ENCODE measurements at places on chromosomes 12 and 14.

DNA sequence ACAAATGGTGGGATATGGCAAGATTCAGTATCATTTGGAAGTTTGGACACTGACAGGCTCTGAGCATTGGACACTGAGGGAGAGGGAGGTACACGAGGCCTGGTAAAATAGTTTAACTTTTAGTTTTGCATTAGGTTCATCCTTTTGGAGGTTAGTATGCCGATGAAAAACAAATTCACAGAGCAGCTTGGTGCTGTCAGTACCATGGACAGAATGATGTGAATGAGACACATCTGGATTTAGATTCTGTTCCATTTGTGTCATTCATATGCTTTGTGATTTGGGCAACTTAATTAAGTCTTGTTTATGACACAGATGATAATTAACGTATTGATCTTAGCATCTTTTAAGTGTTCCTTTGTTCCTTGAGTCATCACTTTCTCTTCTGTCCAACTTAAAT lies 33.7 kb downstream of the GPHN start:
- no peak for DNase-seq

GRCh38 chr12:57341275-57341990 lies 89.4 kb downstream of the R3HDM2 start:
- DNase-seq: no peak

DNA sequence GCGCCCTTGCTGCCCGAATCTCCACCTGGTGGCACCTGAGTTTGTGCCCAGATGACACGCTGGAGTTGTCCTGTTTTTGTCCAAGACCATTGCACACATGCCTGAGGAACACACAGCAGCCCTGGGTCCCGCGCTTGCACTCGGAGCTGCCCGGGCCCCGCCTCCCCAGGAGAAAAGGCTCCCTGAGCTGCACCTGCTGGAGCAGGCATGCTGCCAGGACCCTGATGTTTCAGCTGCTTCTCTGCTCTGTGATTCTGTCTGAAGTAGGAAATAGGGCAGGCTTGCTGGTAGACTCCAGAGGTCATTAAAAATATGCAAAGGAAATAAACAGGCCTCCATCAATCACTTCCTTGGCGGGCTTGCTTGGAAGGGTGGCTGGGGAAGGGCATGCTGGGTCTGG lies 271.6 kb downstream of the CACNA1C start:
- no peak for DNase-seq

DNA sequence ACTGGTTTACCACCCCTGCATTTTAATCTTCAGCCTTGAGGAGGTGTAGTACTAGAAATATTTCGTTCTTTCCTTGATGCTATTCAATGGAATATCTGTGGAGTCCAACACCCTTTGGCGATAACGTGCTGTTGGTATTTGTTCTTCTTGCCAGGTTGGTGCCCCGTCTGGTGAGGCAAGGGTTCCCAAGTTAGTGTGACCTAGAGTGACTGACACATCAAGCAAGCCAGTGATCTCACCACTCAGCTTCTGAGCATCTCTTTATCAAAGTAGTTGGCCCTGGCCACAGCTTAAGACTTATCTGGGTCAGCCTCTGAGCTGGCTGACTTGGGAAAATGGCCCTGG lies 60.2 kb downstream of the PLXNC1 start:
- DNase-seq: no peak

- no peak for DNase-seq
Observed at GRCh38 chr12:3263939-3264922, 187.1 kb downstream of the TSPAN9 start.

- DNase-seq: no peak
Observed at GRCh38 chr14:69685716-69686115, 74.3 kb downstream of the SUSD6 start.

DNA sequence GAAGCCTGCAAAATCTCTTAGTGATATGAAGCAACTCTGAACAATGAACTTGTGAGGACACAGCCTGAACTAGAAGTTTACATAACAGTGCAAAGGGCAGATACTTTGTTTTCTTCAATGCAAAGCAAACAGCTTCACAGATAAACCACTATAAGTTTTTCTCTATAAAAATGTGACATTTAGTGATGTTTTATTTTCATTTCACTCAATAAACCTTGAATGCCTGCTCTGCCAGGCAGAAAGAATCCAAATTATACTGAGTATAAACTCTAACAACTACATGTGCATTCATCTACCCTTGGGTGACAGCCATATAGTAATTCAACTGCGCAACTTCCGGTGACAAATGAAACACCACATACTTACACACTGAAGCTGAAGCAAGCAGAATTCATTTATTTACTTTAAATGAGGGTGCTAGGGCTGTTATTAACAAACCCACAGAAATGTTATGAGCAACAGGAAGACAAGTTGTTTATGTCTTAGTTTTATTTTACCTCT lies 10.3 kb downstream of the DCP1B start:
- DNase-seq: no peak

DNA sequence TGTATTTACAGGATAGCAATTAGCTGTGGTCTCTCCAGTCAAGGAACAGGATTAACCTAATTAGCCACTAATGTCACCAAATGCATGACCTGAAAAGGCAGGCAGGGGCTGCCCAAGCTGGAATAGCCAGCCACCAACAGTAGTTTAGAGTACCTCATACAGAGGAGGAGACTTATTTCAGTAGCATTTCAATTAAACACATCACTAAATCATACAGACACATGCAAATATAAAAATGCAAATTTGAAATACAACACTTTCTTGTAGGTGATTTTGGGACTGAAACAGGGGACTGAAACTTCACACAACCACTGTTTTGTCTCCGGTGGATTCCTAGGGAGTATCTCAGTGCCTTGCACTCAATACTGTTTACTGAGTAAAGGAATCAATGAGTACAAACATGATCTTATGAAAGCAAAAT lies 636 bp upstream of the IFNG-AS1 start:
- no peak for DNase-seq

DNA sequence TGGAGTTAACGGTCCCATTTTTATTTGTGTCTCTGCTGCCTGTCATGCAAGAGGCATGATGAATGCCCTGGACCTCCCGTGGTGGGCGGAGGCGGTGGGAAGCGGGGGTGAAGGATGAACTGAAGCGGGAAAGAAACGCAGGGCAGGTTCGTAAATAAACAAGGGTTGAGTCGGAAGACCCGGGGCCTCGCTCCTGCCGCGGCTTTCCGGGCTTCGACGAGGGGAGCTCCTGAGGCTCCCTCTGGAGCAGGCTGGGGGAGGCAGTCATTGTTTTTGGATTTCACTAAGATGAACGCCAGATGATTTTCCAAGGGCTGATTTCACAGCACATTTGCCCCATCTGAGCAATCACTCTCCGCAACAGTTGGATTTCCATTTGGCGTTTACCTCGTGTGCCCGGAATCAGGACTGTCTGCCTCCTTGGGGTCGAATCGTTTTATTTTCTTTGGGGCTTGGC lies 130.2 kb downstream of the SLC38A6 start:
- no peak for DNase-seq

GRCh38 chr12:108821407-108822397 lies 35.7 kb downstream of the SSH1 start:
- DNase-seq: no peak

DNA sequence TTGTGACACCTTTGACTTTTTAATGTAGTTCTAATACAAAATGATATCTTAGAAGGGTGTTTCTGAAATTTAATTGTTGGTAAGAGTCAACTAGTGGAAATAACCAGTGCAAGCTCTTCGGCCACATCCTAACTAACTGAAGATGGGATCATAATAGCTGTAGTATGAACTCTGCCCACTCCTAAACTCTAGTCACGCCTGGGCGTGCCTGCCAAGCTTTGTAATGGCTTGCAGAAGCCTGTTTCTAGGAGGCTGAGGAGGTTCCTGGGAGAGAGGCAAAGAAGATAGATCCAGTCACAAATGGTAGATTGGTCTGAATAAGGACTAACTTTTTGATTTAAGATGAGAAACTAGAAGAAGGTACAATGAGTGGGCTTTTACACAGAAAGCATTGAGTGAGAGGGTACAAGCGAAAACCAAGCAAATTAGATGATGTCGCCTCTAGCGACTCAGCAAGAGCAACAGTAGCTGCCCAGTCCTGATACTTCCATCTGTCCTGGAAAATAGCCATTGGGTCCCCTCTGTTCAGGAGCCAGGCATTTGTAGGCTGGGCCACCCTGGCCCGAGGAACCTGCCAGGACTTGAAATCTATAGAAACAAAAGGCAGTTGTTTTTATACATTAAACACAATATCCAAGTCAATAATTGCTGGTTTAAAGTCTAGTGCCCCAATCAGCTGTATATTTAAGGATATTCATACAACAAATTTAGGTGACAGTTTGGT lies 148.8 kb downstream of the SLC38A4 start:
- DNase-seq: no peak

- no peak for DNase-seq
Observed at GRCh38 chr14:34134484-34134883, 183.6 kb upstream of the EGLN3 start.

- DNase-seq: no peak
Observed at GRCh38 chr14:73783107-73783727, 68.4 kb upstream of the PTGR2 start.

DNA sequence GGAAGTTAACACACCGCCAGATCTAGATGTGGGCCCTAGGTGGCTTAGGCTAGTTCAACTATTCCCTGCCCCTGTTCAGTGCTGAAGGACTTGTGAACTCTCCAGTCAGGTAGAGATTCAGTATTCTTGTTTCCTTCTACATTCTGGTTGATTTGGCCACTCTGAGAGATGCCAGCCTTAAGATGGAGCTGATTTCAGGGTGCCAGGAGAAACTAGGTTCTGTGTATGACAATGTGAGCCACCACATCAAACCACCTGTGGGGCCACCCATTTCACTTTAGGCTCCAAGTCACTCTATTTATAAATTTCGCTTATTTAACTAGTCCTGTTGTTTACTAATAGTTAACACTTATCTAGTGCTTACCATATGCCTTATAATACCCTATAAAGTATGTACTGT lies 26.0 kb downstream of the FRMD6 start:
- DNase-seq: no peak

GRCh38 chr12:69620077-69620476 lies 9.4 kb upstream of the LRRC10 start:
- no peak for DNase-seq

- DNase-seq: no peak
Observed at GRCh38 chr12:29429999-29430715, 49.2 kb upstream of the ERGIC2 start.

- DNase-seq: no peak
Observed at GRCh38 chr14:101733211-101733610, 28.3 kb upstream of the PPP2R5C start.

- no peak for DNase-seq
Observed at GRCh38 chr14:102146423-102146822, 6.7 kb downstream of the WDR20 start.

- DNase-seq: no peak
Observed at GRCh38 chr14:84493779-84494178, 1036.2 kb upstream of the FLRT2 start.

DNA sequence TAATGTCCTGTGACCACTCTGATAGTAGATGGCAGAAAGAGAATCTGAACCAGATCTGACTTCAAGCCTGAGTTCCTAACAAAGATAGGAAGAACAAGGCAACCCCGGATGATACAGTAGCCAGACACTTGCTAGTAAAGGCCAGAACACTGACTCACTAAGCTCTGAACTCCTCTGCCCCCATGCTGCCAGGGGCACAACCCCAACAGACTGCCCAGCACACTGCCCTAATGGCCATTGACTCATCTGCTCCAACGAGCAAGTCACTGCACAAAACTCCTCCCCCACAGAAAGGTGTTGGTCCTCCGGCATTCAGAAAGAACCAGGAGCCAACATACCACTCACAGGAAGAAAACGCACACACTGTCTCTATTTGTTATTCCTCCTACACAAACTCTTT lies 179.6 kb upstream of the NUDT4 start:
- no peak for DNase-seq

DNA sequence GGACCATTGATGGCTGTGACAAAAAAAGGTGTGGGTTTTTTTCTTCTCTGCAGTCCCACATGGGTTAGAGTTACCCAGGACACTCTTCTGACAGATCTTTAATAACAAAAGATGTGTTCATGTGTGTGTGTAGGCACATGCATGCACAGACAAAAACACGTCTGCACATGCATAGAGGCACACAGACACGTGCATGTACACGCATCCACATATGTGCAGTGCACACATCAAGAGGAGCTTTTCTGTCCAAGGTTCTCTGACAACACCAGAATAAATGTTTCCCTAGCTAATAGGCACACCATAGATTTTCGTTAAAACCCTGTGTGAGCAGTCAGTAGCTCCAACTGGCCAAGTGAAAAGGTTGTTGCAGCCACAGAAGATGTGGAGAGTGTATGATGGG lies 2.8 kb upstream of the MYL2 start:
- DNase-seq: no peak

DNA sequence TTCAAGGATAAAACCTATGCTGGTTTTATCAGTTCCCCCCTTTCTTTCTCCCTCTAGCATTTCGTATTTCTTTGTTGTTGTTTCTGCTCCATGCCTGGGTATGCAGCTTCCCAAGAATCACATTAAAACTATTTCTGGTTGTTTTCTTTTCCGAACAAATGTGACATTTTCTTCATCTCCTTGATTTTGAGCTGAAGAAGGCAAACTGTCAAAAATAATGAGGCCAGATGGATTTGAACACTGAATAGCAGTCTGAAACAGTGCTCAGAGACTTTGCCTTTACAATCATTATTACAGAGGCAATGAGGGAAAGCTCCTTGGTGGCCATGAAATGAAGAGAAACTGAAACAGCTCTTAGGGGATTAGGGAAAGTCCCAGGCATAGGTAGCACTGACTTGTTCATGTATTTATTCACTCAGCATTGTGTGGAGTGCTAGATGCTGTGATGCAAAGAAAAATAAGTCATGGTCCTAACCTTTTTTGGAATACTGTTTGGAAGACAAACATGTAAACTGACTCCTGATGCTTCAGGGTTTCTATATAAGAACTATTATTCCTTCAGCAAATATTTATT lies 319.5 kb downstream of the FUT8 start:
- no peak for DNase-seq

DNA sequence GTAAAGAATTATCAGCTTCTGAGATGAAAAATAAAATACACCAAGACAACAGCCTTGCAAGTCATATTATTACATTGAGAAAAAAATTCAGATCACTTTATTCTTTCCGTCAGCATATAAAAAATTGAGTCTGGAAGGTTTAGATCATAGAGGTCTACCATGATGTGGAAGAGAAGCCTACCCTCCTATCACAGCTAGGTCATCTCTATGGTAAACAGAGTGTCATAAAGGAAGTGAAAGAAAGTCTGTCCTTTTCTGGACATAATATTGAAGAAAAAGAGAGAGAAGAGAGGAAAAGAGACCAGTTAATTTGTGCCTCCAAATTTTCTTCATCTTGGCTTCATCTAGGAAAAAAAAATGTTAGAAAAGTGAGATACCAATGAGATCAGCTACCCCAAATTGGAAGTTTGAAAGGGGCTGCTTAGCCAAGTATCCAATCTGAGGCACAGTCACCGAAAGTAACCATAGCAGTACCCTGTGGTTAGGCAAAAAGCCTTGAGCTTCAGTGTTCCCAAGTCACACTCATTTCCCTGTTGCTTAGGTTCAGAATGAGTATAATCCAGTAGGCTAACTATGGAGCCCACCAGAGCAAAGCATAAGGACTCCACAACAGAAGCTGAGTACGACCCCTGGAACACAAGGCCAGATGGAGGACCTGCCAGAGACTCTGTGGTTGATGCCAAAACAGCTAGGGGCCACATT lies 38.1 kb downstream of the DUSP6 start:
- no peak for DNase-seq

- no peak for DNase-seq
Observed at GRCh38 chr12:88752183-88752582, 171.9 kb upstream of the KITLG start.

All from activated naive CD4-positive, alpha-beta T cell (primary cell).